Activated CD4-positive, alpha-beta T cell treated with anti-CD3 and anti-CD28 coated beads, Interleukin-10, Interleukin-2, amounts not matched to agents 100 ng/mL and 50 ng/mL, durations not matched to agents 16 hours and 8 hours (primary cell): ENCODE measurements at places on chromosomes 7 and 10.

GRCh38 chr7:102044984-102045673 lies 227.7 kb downstream of the CUX1 start:
- no peak for DNase-seq

GRCh38 chr7:135355377-135356048 lies 121.9 kb downstream of the STRA8 start:
- DNase-seq, result no peak

DNA sequence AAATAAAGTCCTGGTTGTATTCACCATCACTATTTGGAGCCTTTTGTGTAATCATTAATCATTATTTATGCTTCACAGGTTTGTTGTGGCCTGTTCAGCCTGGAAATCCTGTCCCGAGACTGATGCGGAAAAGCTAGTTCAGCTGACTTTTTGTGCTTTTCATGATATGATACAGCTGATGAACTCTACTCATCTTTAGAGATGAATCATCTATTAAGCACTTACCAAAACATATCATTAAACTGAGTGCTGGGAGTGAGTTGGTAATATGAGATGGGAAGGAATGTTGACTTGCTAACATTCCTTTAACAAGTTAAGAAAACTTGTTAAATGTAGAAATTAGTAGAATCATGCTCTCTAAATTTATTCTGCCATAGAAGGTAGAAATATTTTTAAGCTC lies 53.0 kb downstream of the CROT start:
- DNase-seq, result no peak

- DNase-seq, result no peak
These were observed 10.3 kb downstream of the TMEM106B start for GRCh38 chr7:12221414-12221813.

- DNase-seq, result no peak
These were observed 66.8 kb downstream of the ADAM12 start for GRCh38 chr10:126321440-126321839.

GRCh38 chr10:84205049-84205852 lies 10.9 kb downstream of the CDHR1 start:
- DNase-seq, result peak; percentile 60

DNA sequence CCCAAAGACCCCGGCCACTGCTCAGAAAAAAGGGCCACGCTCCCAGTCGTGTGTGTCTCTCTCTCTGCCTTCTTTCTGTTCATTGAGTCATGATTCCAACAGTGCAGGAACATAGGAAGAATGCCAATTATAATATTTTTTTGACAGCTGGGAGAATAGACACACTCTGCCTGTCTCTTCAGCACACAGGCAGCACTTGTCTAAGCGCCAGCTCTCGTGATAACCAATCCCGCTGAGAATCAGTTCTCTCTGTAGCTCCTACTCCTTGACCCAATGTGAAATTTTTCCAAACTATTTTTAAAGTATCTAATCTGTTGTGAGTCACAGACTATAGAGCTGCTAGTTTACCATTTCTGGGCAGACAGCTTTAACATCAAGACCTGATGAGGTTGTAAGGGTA lies 145.7 kb upstream of the RHEB start:
- no peak for DNase-seq

DNA sequence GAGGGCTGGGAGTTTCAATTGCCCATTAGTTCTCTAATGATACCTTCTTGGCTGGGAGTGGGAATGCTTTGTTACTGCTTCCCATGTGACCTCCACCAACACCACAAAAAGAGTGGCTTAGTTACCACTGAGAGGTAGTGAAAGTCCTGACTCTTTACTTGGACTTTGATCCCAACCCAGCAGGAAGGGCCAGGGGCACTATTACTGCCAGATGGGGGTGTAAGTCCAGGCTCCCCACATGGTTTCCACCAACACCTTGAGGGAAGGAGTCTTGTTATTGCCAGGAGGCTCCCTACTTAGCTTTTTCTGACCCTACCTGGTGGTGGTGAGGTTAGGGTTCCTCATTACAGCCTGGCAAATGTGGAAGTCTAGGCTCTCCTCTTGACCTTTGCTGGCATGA lies 11.4 kb downstream of the GGCT start:
- DNase-seq, result no peak

GRCh38 chr10:35780970-35781642 lies 139.0 kb upstream of the FZD8 start:
- no peak for DNase-seq

GRCh38 chr7:13414661-13415107 lies 574.8 kb downstream of the ETV1 start:
- DNase-seq, result no peak

GRCh38 chr7:50714857-50715256 lies 67.8 kb downstream of the GRB10 start:
- no peak for DNase-seq

GRCh38 chr10:130022086-130022485 lies 58.0 kb upstream of the EBF3 start:
- DNase-seq, result no peak

DNA sequence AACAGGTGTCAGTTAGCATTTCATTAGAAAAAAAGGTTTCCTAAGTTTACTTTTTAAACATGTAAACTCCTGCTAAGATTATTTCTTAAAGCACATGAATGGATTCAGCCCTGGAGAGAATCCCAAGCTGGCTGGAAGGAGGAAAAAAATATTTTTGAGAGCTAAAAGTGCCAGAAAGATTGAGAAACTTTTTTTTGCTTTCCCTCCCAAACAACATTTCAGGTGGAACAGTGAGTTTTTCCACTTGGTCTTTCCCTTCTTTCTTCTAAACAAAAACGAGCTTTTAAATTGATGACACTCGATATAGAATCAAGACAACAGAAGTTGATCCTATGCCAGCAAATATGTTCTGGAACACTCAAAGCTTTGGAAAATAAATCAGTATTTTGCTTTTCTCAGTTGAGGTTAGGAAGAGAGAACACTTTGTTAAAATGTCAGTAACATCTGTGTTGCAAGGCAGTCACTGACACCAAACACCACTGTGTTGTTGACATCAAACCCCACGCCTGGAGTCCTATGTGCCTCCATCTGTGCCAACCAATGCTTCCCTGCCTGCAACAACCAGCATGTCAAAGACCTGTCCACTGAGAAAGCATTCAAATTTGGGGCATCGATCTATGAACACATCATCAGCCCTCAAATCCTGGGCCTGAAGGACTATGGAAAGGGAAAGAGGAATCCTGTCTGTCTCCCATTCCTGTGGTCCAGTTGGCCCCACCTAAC lies 22.9 kb upstream of the INSIG1 start:
- DNase-seq, result no peak

GRCh38 chr10:420154-421121 lies 269.0 kb downstream of the DIP2C start:
- no peak for DNase-seq

GRCh38 chr7:95840953-95841950 lies 68.9 kb downstream of the DYNC1I1 start:
- DNase-seq, result peak; percentile 10

DNA sequence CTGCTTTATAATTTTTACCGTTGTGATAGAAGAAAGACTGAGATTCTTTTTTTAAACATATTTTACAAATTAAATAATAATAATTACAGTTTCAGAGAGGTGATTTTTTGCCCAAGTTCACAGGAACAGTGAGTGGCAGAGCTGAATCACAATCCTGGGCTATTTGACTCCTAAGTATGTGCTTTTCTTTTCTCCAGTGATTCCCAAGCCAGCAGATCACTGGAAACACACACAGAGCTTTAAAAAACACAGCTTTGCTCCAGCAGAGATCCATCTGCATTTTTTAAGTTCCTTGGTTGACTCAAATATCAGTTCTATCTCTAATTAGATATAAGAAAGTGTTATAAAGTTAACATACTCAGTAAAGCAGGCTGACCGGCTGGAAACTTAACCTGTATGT lies 69.0 kb downstream of the AHR start:
- DNase-seq, result no peak
